ENCODE measurements at places on chromosomes 12 and 14.
A peak's percentile ranks its signal among the peaks of the same experiment; 100 is the strongest.

GRCh38 chr12:108810636-108811035, 46.7 kb downstream of the SSH1 start:
- no peak for DNase-seq

GRCh38 chr14:50344116-50344775, 32.1 kb downstream of the DMAC2L start:
- no peak for DNase-seq

DNA sequence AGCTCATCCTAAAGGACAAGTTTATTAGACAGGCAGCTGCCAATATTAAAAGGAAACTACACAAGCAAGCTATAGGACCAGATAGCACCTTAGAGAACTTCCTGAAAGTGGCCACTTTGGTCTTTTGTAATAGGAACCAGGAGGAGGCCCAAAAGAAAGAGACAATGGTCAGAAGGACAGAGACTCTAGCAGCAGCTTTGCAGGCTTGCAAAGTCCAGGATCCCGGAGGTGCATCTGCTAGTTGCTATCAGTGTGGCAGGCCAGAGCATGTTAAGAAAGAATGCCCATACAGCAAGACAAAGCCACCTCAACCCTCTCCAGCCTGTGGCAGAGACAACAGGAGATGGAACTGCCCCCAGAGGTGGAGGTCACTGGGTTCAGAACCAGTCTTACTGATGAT, 23.4 kb downstream of the APOBEC1 start:
- DNase-seq, result no peak

DNA sequence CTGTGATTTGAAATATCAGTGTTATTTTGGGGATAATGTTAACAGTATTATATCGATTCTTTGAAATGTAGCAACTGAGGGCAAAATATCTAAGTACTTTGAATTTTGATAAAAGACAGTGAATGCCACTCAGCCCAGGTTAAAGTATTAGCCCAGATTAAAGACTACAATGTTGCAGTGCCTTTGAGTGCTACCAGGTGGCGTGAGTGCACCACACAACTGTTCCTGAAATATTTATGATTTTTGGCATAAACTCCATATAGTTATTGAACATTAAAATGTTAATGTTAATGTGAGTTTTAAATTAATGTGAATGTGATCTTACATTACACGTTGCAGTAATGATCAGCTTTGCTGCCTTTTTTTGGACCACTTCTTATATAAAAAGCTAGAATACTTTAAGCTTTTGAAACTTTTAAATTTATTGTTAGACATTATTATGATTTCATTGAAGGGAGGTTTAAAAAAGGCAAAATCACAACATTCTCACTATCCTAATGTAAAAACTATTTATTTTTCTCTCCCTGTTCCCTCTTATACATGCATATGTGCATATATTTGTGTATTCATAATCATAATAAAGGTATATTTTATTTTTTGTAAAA, 22.5 kb downstream of the MRPS35 start:
- no peak for DNase-seq

DNA sequence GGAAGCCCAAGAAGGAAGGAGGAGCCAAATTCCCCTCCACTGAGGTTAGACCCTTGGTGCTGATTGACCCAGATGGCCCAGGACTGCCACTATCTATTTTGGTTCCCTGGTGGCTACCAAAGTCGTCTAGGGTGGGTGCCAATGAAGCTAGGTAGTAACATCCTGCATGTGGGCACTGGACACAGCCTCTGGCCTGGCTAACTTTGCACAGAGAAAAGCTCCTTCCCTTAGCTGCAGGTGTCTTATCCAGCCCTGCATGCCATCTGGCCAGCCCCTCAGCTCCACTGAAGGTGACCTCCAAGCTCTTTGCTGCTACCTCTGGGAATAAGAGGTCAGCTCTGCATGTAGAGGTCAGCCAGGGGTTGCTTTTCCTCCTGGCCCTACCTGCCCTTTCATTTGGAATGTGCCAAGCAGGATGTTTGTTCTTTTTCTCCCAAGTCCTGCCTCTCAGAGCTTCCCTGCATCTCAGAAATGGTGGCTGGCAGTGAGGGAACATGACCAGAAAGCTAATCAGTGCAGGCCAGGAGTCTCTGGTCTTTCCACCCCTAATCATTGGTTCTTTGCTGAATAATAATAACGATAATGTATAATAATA, 34.0 kb downstream of the JDP2 start:
- no peak for DNase-seq

DNA sequence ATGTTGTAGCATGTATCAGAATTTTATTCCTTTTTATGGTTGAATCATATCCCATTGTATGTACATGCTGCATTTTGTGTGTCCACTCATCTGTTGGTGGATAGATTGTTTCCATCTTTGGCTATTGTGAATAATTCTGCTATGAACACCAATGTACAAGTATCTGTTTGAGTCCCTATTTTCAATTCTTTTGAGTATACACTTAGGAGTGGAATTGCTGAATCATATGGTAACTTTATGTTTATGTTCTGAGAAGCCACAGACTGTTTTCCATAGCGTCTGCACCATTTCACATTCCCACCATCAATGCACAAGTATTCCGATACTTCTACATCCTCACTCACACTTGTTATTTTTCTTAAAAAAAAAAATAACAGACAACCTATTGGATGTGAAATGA, 91.5 kb downstream of the ARF6 start:
- DNase-seq, result no peak

DNA sequence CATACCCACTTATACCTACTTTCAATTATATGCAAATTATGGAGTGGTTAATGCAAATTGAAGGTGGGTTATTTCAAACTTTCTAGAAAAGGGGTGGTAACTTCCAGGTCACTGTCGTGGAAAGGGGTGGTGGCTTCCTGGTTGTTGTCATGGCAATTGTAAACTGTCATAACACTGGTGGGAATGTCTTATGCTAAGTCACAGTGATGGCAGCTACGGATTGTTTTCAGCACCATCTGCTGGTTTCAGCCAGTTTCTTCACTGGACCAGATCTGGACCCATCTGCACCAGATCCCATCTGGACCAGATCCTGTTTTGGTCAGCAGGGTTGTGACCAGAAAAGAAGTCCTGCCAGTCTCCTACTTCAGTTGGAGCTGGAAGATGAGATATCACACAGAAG, 1469.3 kb downstream of the AACS start:
- no peak for DNase-seq

- DNase-seq, result no peak
These were observed 163.5 kb downstream of the VRK1 start for GRCh38 chr14:96960598-96961116.

DNA sequence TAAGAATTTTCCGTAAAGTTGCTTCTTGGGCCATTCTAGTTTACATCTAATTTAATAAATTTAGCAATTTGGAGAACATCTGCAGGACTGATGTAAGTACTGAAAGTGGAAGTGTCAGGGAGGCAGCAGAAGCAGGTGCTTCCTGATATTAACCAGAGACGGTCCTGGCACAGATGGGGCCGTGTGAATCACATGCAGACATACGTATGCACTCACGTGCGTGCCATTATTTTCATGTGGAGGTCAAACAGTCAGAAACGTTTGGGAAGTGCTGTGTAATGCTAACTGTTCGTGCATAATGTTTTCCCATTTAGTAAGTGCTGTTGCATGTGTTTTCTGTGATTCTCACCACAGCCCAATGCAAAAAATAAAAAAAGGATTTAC, 87.8 kb upstream of the DYNC1H1 start:
- DNase-seq, result peak; percentile 83

DNA sequence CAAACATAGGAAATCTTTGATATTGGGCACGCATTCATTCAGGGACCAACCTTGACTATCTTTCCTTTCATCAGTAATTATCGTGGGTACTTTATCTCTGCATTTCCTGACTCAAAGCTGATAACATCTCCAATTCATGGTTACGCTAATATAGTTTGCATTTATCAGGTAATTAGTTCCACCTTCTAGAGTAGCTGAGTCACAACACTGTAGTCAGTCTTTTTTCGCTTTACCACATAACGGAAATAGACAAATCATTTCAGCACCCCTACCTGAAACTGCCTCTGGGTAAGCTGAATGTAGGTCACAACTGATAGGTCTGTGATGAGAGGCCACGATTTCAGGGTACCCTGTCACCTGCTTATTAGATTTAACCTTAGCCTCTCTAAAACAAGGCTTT, 36.7 kb upstream of the IL22 start:
- DNase-seq, result no peak

DNA sequence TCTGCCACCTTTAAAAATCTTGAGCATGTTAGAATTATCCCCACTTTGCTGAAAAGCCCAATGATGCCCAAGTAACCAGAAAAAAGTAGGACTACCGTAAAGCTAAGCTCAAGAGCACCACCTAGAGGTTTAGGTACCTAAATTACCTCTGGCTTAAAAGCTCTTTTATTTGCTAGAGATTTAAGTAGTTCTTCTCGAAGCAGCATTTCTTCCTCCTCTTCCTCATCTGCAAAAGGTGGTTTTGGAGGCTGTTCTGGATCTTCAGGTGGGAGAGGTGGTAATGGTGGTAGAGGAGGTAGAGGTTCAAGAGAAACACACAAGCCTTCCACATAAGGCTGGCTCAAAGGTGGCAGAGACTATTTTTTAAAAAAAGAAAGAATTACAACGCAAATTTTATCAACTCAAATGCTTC, 26.9 kb downstream of the ZFC3H1 start:
- DNase-seq, result no peak

- no peak for DNase-seq
These were observed 3.9 kb upstream of the FGF23 start for GRCh38 chr12:4383304-4383865.

DNA sequence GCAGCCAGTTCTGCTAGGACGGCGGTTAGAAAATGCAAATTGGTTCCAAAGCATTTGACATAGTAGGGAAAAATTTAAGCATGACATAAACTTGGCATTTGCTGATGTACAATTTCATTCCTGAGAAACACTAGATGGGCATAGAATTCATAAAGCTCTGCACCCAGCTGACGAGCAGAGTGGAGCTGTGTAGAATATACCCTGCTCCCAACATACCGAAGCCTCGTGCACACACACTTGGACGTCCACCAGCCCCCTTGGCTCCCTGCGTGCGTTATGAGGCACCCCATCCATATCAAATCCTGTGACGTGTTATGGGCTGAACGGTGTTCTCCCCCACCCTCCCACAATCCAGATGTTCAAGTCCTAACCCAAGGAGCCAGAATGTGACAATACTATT, 65.4 kb downstream of the CLMN start:
- no peak for DNase-seq

DNA sequence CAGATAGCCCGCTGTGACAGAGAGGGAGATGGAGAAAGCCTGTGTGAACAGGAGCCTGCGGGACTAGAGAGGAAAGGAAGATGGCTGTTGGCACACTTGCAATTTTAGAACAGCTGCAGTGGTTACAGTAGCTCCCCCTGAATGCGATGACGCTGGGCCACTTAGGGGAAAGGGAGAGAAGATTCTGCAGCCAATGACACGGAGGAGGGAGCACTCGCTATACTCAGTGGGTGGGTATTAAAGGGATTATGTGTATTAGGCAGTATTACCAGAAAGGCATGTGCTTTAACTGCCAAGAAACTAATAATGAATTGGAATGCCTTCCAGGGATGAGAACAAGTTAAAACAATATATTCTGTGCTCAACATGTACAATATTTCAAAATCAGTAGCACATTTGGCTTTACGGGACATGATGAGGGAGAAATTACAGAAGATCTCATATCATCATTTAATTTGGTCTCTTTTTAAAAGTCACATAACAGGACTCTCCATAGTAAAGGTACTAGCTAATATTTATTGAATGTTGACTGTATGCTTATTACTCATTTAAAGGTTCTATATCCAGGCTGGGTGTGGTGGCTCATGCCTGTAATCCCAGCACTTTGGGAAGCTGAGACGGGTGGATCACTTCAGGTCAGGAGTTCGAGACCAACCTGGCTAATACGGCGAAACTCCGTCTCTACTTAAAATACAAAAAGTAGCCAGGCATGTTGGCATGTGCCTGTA, 35.9 kb upstream of the FOS start:
- DNase-seq, result no peak

GRCh38 chr14:102518063-102518648, 8.6 kb upstream of the ANKRD9 start:
- no peak for DNase-seq

- DNase-seq, result peak; percentile 51
These were observed 672 bp upstream of the ESR2 start for GRCh38 chr14:64294672-64295413.

- no peak for DNase-seq
These were observed 10.5 kb downstream of the CELA1 start for GRCh38 chr12:51335931-51336330.

DNA sequence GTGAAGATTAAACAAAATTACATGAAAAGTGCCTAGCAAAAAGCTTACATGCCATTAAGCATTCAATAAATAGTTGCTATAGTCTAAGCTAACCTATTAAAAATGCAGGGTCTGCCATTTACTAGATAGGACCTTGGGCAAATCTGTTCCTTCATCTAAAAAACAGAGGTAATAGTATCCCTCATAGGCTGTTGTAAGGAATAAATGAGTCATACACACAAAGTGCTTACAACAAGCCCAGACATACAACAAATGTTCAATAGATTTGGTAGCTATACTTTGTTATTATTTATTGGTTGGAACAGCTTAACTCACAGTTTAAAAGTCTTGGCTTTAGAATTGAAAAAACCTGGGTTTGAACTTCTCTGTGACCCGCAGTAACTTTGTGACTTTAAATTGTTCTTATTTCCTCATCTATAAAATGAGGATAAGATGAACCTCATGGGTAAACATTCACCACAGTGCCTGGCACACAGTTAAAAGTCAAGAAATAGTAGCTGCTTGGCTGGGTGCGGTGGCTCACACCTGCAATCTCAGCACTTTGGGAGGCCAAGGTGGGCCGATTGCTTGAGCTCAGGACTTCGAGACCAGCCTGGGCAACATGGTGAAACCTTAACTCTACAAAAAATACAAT, 24.7 kb downstream of the HEATR5A start:
- DNase-seq, result no peak

GRCh38 chr12:106633451-106633823, 50.6 kb downstream of the RFX4 start:
- DNase-seq, result peak; percentile 59

GRCh38 chr14:94029265-94029664, 3.1 kb downstream of the OTUB2 start:
- DNase-seq, result no peak

GRCh38 chr12:44247588-44247987, 411.7 kb downstream of the TMEM117 start:
- no peak for DNase-seq

- no peak for DNase-seq
These were observed 102.5 kb downstream of the SLC41A2 start for GRCh38 chr12:104855599-104855998.

DNA sequence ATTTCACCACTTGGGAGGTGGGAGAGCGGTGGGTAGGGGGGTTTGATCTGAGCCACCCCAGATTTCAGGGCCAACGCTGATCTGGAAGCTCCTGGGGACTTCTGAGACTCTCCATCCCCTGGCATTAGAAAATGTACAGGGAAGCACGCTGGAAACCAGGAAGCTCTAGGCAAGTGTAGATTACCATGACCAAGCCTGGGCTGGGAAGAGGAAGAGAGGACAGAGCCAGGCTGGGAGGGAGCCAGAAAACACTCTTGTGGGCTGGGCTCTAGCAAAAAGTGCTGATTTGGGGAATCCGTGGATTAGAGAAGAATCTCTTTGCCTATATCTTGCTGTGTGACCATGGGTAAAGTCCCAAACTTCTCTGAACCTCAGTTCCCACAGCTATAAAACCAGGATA, 236.7 kb downstream of the BCL11B start:
- peak; percentile 63 for DNase-seq

GRCh38 chr14:60266021-60266937, 17.3 kb downstream of the PPM1A start:
- DNase-seq, result no peak

GRCh38 chr12:100566887-100567637, 6.4 kb upstream of the GAS2L3 start:
- DNase-seq, result peak; percentile 54
